ENCODE measurements at places on chromosomes 16 and 17.
A peak's percentile ranks its signal among the peaks of the same experiment; 100 is the strongest.

- no peak for DNase-seq
Measured at GRCh38 chr17:69117855-69118784, 23.6 kb downstream of the ABCA6 start.

- no peak for DNase-seq
Measured at GRCh38 chr17:41327411-41328120, 12.1 kb upstream of the KRTAP17-1 start.

DNA sequence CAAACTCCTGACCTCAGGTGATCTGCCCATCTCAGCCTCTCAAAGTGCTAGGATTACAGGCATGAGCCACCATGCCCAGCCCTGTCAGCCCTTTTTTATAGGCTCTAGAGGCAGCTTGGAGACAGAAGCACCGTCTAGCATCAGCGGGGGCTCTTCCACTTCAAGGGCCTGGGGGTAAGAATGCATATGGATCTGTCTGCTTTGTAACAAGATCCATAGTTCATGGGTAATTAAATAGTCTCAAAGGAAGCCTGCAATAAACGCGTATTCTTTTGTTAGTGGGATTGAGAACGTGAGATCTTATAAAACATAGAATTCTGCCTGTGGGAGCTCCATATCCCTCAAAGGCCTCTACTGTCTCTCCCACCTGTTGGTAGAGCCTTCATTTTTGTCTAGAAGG is 142.1 kb downstream of the SHISA6 start:
- no peak for DNase-seq

DNA sequence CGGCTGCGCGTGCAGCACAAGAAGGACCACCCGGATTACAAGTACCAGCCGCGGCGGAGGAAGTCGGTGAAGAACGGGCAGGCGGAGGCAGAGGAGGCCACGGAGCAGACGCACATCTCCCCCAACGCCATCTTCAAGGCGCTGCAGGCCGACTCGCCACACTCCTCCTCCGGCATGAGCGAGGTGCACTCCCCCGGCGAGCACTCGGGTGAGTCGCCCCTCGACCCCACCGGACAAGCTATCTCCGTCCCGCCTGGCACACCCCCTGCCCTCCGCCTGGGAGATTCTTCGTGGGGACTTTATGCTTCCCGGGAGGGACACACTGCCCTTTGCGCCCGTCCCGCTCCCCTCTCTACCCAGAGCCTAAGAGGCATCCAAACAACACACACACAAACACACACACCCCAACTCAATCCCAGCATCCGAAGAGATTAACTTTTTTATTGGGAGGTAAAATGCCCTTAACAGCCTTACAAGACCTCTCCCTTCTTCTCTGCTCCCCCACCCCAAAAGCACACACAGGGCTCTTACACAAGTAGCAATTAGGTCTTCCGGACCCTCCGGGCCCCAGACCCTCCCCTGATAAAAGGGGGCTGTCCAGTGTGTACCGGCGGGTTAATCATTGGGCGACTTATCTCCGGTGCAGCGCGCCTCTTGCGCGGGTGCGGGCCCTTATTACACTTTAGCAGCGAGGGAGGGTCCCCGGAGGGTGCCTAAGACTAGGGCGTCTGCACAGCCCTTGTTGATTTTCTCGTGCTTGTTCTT is 2.1 kb downstream of the SOX9 start:
- DNase-seq: peak; percentile 72

DNA sequence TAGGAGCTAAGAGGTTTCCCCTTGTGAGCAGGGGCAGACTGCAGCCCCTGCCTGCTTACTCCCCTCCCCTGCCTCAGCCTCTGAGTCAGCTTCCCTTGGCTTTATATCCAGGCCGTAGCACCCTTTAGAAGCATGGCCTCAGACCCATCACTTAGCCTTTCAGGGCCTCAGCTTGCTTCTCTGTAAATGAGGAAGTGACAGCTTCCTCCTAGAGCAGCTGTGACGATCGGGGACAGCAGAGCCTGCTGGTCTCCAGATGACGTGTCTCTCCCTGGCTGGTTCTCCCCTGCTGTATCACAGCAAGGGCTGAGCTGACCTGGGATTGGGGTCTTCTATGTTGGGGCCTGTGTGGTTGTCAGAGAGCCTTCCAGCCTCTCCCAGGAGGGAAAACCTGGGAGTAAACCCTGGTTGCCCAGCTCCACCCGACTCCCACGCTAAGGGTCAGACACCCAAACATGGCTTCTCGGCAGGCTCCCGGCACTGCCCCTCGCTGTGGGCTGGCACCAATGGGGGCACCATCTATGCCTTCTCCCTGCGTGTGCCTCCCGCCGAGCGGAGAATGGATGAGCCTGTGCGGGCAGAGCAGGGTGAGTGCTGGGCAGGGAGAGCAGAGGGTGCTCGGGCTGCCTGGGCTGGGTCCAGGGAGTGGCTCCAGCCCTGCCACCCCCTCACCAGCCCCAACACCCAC is 16.3 kb upstream of the MYO15B start:
- DNase-seq: no peak

GRCh38 chr16:24088767-24089166 is 167.4 kb upstream of the CACNG3 start:
- no peak for DNase-seq

- peak; percentile 91 for DNase-seq
Measured at GRCh38 chr16:31487720-31488467, 5.0 kb downstream of the SLC5A2 start.

DNA sequence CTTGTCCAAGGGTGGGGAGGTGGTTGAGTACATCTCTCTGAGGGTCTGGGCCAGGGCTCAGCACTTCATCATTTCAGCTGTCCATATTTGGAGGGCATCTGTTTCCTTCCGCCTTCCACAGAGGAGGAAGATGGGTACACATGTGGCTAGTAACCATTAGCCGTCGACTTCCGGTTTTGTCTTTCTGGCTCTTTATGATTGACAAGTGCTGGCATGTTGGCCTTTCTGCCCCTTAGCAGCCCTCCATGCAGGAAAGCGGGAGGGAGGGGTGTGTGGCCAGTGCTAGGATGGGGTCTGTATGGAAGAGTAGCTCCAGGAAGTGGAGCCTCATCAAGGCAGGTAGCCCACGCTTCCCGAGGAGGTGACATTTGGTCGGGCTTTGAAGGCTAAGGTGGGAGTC is 69.6 kb downstream of the RAI1 start:
- no peak for DNase-seq

GRCh38 chr17:46842835-46843234 is 8.5 kb upstream of the WNT9B start:
- DNase-seq: no peak

DNA sequence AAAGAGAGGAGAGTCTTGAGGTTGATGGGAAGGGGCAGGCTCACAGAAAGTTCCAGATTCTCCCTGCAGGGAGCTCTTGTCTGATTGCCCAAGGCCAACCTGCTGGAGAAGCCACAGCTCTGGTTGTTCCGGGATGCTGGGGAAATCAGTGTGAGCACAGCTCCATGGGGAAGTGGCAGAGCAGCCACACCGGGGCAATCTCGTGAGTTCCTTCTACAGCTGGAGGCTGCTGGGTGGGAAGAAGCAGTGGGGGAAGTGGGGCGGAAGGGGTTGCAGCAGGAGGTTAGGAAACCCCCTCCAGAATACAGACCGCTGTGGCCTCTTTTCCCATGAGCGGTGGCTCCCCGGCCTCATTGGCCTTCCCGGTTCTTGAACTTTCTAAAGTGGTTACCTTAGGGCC is 34.0 kb downstream of the KIAA0513 start:
- no peak for DNase-seq

- DNase-seq: no peak
Measured at GRCh38 chr16:27486344-27486743, 63.4 kb downstream of the GTF3C1 start.

- DNase-seq: no peak
Measured at GRCh38 chr17:51419476-51419875, 159.1 kb downstream of the UTP18 start.

- peak; percentile 38 for DNase-seq
Measured at GRCh38 chr17:40857535-40857934, 9.5 kb downstream of the KRT12 start.

DNA sequence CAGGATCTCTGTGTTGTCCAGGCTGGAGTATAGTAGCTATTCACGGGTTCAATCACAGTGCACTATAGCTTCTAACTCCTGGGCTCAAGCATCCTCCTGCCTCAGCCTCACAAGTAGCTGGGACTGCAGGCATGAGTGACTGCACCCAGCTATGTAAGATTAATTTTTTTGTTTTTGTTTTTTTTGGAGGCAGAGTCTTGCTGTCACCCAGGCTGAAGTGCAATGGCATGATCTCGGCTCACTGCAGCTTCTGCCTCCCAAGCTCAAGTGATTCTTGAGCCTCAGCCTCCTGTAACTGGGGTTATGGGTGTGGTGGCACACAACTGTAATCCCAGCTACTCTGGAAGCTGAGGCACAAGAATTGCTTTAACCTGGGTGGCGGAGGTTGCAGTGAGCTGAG is 15.8 kb downstream of the PPM1D start:
- DNase-seq: no peak

GRCh38 chr17:43601280-43602039 is 55.3 kb upstream of the ETV4 start:
- DNase-seq: no peak

GRCh38 chr16:57837305-57838125 is 35.2 kb upstream of the KIFC3 start:
- no peak for DNase-seq

DNA sequence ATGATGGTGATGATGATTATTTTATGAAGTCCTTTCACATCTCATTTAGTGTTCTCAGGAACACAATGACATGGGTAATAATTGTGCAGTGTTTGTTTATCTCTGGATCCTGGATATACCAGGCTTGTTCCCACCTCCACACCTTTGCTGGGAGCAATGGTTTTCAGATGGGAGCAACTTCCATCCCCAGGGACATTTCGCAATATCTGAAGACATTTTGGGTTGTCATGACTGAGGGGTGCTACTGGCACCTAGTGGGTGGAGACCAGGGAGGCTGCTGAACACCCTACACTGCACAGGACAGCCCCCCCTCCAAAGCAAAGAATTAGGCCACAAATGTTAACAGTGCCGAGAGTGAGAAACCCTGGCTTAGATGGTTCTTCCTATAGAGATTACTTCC is 13.5 kb upstream of the SALL1 start:
- DNase-seq: no peak

DNA sequence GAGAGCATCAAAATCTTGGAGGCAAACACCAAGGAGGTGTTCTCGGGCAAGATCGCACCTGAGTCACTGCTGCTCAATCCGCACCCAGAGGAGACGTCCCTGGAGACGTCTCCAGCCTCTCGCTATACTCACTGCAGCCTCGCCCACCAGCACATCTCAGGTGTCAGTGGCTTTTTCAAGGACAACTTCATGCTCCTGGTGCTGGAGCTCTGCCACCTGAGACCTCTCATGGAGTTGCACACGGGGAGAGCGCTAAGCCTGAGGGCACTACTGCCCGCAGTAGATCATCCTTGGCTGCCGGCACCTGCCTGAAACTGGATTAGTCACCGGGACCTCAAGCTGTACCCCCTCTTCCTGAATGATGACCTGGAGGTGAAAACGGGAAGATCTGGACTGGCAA is 2.6 kb upstream of the MBTPS1 start:
- DNase-seq: no peak

DNA sequence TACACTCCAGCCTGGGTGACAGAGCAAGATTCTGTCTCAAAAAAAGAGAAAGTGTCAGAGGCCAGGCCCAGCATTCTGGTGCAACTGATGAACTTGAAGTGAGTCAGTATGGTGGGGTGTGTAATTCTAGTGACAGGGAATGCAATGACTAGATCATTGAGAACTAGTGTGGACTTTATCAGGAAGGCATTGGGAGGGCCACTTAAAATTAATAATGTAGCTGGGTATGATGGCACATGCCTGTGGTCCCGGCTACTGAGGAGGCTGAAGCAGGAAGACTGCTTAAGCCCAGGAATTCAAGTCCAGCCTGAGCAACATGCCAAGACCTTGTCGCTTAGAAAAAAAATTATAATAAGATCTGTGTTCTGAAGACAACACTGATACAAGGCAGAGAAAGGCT is 90.8 kb downstream of the STX8 start:
- DNase-seq: no peak

- no peak for DNase-seq
Measured at GRCh38 chr17:39782980-39783379, 45.2 kb downstream of the GRB7 start.

DNA sequence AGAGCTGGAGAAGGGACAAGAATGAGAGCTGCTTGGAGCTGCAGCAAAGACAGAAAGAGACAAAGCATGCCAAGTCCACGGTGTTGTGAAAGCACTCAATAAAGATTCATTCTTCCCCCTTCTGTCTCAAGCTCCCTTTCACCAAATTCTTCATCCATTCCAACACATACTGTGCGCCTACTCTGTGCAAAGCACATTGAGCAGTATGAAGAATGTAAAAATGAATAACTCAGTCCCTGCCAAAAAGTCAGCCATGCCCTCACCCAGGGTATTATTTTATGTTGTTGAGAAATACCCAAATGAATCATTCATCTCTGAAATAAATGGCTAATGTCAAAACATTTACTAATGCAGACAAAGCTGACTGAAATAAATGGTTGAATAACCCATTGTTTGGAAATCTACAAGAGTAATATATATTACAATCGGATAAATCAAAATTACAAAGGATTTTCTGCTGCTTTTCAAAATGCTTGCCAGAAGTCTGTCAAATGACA is 282.9 kb upstream of the IRX5 start:
- no peak for DNase-seq

DNA sequence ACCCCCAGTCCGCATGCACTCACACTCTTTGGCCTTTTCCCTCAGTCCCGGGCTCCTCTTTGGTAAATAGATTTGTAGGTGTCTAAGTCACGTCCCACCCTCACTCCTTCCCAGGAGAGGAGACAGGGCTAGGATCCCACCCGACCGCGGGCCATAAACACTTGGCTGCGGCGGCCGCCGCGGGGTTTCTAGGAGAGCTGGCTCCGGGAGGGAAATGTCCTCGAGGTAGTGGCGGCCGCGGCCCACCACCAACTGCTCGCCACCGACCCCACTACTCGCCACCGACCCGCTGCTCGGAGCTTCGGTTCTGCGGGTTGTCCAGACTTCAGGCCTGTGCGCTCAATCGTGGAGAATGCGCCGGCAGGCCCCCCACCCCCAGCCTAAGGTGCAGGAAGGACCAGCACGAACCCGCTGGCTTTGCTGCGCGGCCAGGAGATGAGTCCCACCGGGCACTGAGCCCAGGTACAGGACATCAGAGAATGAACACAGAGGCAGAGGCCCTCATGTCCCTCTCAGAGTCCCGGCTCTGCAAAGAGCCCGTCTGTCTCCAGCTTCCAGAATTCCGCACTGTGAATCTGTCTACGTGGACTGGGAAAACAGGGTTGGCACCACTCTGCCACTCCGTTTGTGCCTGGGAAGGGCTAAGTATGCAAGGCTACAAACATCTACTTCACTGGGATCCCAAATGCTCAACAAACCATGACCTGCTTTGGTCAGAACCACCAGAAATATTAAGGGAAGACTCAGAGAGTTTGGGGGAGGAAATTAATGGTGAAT is 2.5 kb downstream of the PRAC2 start:
- no peak for DNase-seq
